ENCODE measurements at places on chromosomes 6 and 20. TPM values are rescaled to one million over a fixed set of nuclear protein-coding genes. Genes with fewer than 3 reads are reported as not detected.

- DNase-seq: no peak
Measured at GRCh38 chr6:3343089-3343883, 84.5 kb downstream of the PSMG4 start.

GRCh38 chr6:15949982-15950381 lies 178.9 kb upstream of the MYLIP start:
- DNase-seq: no peak

GRCh38 chr20:45617591-45617990 lies 11.9 kb upstream of the WFDC10A start:
- DNase-seq: no peak

GRCh38 chr20:58224097-58224496 lies 4.4 kb downstream of the ANKRD60 start:
- DNase-seq: no peak

DNA sequence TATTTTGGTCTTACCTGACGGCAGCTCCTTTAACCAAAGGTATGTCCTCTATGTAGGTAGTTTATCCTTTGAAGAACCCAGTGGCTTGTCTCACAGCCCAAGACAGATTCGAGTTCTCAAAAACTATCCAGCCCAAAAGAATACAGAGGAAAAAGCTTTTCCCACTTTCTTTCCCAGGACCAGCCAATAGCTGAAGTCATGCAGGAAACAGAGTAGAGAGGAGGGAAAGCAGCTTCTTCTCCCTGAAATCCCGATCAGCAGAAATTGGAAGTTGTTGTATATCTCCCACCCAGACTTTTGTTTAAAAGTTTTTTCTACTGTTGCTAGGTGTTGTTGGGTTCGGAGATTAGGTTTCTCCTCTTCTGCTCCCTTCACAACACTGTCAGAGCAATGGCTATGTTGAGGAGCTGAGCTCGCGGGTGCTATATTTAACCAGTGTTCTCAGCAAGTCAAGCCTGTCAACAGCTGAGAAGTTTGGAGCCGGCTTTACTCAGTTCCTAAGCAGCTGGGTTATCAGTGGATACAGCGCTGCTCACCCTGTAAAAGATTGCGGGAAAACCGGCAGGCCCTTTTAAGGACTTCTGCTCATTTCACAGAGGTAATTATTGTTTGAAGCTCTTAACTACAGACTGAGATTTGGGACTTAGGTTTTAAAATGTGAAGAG lies at the start of gene FILIP1:
TSS of gene FILIP1 (minus strand) at position 401 of the 665 bp plus-strand sequence. CDS start 78,828 bp downstream, outside the sequence.
- DNase-seq: no peak

GRCh38 chr20:37336369-37337207 lies 9.4 kb upstream of the SRC start:
- DNase-seq: no peak

GRCh38 chr6:169026175-169026574 lies 227.5 kb downstream of the THBS2 start:
- peak; percentile 43 for DNase-seq

DNA sequence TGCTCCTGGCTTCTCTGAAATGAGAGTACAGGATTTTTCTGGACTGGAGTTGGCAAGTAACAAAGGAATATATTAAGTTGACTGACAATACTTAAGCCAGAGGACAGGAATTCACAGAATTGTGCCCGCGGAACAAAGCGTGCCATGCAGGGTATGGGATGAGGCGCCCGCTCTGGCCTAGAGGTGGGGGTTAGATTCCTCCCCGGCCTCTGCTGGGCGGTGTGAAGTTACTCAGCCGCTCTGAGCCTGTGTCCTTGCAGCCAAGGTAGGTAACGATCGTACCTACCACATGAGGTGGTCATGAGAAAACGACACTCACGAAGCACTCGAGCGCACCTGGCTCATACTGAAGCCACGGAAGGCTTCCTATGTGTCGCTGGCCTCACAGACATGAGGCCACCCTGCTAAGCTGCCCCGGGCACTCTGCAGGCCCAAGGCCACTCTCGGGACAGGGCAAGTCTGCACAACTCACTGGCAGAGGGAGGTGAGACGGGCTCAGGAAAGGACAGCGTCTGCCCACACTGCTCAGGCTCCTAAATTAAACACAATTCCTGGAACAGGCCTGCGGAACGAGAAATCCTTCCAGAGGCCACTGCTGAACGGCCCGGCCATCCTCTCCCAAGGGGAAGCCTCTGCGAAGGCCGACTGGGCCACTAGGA lies 70.8 kb downstream of the PSMG4 start:
- DNase-seq: no peak

GRCh38 chr20:6100246-6100645 lies 22.6 kb downstream of the FERMT1 start:
- DNase-seq: no peak

- no peak for DNase-seq
Measured at GRCh38 chr20:6664574-6664973, 102.9 kb upstream of the BMP2 start.

- no peak for DNase-seq
Measured at GRCh38 chr6:45692021-45692420, 314.3 kb upstream of the SUPT3H start.

- no peak for DNase-seq
Measured at GRCh38 chr6:6721606-6722005, 133.1 kb downstream of the LY86 start.

DNA sequence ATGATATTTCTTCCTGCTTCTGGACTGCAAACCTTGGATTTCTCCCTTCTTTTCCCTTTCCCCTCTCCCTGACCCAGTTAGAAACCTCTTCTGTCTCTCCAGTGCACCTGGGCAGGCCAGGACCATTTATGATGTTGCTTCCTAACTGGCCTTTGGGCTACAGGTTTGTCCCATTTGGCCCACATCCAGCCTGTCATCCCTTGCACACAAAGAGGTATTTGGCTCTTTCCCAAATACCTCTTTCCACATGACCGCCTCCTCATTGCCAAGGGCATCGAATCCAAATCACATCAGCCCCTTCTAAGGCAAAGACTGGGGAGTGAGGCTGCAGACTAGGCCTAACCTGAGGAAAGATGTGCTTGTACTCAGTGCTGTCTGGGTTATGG lies 13.6 kb downstream of the FGD2 start:
- DNase-seq: no peak

DNA sequence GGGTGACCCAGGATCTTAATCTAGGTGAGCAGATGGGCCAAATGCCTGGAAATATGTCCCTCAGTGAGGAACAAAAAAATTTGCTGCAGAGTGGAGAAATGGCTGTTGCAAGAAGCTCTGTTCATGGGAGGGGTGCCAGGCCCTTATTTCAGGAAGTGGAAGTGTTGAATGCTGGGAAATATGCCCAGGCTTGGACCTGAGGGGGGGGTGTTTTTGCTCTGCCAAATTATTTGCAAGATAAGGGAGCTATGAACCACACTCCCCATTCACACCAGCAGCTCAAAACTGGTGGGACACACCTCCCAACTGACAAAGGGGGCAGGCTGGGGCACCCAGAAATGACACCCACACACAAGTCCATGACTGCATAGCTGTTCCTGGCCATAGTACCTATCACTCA lies 8.7 kb downstream of the CST4 start:
- DNase-seq: no peak

DNA sequence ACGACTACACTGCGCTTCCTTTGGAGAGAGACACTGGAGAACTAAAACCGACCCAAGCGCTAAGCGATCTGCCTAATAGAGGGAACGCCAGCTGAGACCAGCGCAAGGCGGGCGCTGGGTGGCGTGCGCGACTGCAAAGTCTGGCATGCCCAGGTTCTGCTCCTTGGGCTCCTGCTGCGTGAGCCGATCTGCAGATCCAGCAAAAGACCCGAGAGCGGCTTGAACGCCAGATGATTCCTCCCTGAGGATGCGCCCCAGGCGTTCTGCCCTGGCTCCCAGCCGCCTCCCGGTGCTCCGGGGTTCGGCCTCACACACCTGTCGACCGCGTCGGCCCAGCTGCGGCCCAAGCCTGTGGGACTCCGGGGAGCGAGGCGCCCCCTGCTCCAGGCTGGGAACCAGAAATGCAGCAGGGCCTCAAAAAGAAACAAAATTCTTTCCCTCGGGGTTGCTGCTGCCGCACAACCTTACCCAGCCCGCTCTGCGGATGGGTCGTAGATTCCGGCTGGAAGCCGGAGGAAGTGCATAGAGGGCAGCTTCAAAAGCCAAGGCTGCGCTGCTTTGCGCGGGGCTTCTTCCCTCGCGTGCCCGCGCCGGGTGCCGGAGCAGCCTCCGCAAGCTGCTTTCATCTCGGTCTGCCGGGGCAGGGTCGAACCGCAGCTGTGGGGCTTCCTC lies 17.9 kb upstream of the PRDM13 start:
- peak; percentile 49 for DNase-seq

DNA sequence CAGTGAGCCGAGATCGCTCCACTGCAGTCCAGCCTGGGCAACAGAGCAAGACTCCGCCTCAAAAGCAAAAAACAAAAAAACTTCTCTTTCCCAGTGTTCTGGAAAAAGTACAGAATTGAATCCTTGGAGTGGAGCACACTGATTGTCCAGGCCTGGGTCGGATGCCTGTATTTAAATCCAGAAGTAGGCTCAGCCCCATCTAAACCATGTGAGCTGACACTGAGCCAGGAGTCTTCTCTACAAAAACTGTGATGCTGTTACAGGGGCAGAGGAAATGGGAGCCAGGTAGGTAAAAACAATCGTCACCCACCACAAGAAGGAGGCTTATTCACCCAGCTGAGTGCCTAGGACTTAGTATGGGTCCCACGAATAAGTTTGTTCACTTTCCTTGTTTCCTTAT lies 43.0 kb upstream of the PTPN1 start:
- no peak for DNase-seq

The IMPG1 gene
- total RNA-seq: not detected

The IL17F gene
- total RNA-seq: not detected

The OR12D3 gene
- not detected for total RNA-seq

The SYNDIG1 gene
- total RNA-seq: 26.1 TPM

The COQ3 gene
- 11.8 TPM for total RNA-seq

The SPDEF gene
- not detected for total RNA-seq

The COL9A1 gene
- total RNA-seq: 3.3 TPM

The TMEM244 gene
- 1.2 TPM for total RNA-seq

The TP53TG5 gene
- total RNA-seq: not detected

The LGSN gene
- total RNA-seq: 0.82 TPM

The OLIG3 gene
- total RNA-seq: not detected

Measured in frontal cortex (tissue), 4 donors.